ENCODE measurements at places on chromosomes 2 and 18. TPM values are rescaled to one million over a fixed set of nuclear protein-coding genes. Genes with fewer than 3 reads are reported as not detected.

- no peak for DNase-seq
- H3K36me3 ChIP-seq: no peaks in the 10 kb centered on the region
- no peak overlapping the region for H3K4me3 ChIP-seq
- H3K27me3 ChIP-seq: no peaks in the 10 kb centered on the region
Observed at GRCh38 chr2:160932960-160933359, 227.3 kb upstream of the TANK start.

Gene HOXD1
- total RNA-seq: not detected

- DNase-seq: no peak
- no peak overlapping the region for H3K4me3 ChIP-seq
- no peak overlapping the region for H3K27ac ChIP-seq
- H3K27me3 ChIP-seq: no peaks in the 10 kb centered on the region
Observed at GRCh38 chr2:118061135-118061955, 26.9 kb upstream of the INSIG2 start.

Gene NT5DC4
- total RNA-seq: not detected

Gene ECEL1
- total RNA-seq: 2.8 TPM

Gene VIL1
- not detected for total RNA-seq

GRCh38 chr2:24908461-24908901 is 11.6 kb downstream of the ADCY3 start:
- H3K27me3 ChIP-seq: no peaks in the 10 kb centered on the region
- H3K27ac ChIP-seq: no peak overlapping the region
- peaks cover 3% of the 10 kb centered on the region for H3K36me3 ChIP-seq
- peaks cover 1% of the 10 kb centered on the region for H3K4me1 ChIP-seq

DNA sequence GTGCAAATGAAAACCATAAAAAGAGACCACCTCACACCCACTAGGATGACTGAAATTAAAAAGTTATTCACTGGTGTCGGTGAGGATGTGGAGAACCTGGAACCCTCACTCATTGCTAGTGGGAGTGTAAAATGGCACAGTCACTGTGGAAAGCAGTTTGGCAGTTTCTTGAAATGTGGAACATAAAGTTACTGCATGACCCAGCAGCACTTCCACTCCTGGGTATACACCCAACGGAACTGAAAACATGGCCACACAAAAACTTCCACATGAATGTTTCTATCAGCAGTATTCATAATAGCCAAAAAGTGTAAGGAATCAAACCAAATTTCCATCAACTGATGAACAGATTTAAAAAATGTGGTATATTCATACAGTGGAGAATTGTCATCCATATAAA is 65.1 kb upstream of the SLC66A3 start:
- H3K4me1 ChIP-seq: peaks cover 7% of the 10 kb centered on the region
- no peak overlapping the region for H3K27ac ChIP-seq
- H3K27me3 ChIP-seq: no peaks in the 10 kb centered on the region
- DNase-seq: no peak

GRCh38 chr18:34514238-34514637 is 195.9 kb upstream of the DTNA start:
- no peak overlapping the region for H3K4me3 ChIP-seq
- H3K27ac ChIP-seq: no peak overlapping the region
- DNase-seq: no peak
- no peaks in the 10 kb centered on the region for H3K27me3 ChIP-seq
- H3K36me3 ChIP-seq: no peaks in the 10 kb centered on the region
- H3K4me1 ChIP-seq: peaks cover 6% of the 10 kb centered on the region

DNA sequence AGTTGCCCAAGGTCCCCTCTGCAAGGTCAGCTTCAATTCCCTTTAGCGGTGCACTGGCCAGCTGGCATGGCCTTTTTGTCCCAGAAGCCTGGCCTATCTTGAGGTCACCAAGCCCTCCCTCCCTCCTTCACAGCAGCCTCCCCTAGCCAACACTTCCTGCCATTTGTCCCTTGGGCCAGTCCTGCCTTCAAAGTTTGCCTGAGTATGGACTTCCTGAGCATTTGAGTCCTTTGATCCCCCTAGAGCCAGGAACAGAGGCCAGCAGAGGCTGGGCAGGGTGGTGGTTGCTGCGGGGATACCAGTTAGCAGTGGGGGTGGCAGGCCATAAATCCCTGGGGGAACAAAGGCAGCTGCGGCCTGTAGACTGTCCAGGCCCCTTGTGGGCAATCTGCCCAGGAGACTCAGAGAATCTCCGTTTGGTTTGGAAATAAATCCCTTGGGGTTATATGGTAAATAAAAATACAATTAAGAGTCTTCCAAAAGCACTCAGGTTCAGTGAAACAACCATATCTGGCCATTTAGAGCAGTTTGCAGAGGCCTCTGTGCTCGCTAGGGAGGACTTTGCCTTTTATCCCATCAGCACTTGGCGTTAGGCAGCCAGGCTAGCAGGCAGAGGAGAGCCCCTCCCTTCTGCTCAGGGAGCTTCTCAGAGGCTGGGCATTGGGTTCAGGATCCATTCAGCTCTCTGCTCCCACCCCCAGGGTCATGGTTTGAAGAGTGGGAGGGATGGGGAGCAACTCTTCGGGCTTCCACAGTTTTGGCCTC is 3.1 kb upstream of the HES6 start:
- peaks cover 30% of the 10 kb centered on the region for H3K4me1 ChIP-seq
- no peak overlapping the region for H3K4me3 ChIP-seq
- DNase-seq: no peak
- no peaks in the 10 kb centered on the region for H3K27me3 ChIP-seq
- H3K36me3 ChIP-seq: peaks cover 12% of the 10 kb centered on the region

Gene LHCGR
- total RNA-seq: not detected

GRCh38 chr2:31534636-31535035 is 46.1 kb downstream of the SRD5A2 start:
- H3K4me3 ChIP-seq: no peak overlapping the region
- no peaks in the 10 kb centered on the region for H3K27me3 ChIP-seq
- DNase-seq: no peak
- H3K27ac ChIP-seq: no peak overlapping the region

Gene SERPINB5
- total RNA-seq: 0.63 TPM

Gene NOL4
- total RNA-seq: not detected

Data from thoracic aorta (tissue), 2 donors.